CD8-positive, alpha-beta memory T cell (primary cell): ENCODE measurements at places on chromosomes 16 and 17.

DNA sequence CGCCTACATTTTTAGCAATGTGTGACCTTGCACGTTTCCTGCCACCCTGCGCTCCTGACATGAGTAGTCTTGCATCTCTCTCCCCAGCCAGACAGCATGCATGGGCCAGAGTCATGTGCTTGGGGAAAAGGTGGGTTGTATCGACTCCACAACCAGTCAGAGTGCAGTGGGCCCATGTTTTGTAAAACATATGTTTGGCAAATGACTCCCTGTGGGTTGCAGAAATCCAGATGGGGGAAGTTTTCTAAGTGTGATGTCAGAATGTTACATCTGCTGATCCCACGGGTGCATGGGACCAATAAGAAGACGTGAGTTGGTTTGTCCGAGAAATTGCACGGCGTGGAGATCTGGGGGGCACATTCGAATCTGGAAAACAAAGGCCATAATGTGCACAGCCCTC, 147.1 kb downstream of the FOXL1 start:
- no peak for DNase-seq

DNA sequence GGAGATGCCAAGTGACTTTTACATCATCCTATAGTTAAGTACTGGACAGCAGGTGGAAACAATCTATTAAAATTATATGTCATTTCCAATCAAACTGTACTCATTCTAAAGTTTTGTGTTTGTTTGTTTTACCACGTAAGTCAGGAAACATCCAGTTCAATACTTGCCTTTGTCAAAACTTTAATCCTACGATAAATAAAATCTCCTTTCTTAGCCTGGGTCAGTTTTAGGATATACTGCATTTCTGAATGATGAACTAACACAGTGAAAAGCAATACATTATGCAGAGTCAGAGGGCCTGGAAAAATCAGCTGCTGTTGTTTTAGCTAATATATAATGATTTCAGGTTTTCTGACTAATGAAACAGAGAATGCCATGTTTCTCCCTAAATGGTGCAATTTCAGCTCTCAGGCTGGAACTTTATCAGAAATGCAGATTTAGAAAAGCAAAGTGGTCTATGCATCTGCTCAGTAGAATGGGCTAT, 756.4 kb downstream of the CDH11 start:
- DNase-seq: no peak

DNA sequence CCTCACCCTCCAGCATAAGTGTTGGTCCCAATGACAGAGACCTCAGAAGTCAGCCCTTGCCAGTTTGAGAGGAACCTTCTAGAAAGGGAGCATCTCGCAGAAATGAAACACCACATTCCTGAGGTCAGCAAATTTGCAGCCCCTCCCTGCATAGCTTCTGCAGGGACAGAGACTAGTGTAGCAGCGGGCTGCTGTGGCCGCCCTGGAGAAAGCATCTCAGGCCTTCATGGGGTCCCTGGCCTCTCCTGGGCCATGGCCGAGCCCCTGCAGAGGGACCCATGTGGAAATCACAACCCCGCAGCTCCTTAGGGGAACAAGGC, 11.4 kb downstream of the HS3ST6 start:
- DNase-seq: no peak

DNA sequence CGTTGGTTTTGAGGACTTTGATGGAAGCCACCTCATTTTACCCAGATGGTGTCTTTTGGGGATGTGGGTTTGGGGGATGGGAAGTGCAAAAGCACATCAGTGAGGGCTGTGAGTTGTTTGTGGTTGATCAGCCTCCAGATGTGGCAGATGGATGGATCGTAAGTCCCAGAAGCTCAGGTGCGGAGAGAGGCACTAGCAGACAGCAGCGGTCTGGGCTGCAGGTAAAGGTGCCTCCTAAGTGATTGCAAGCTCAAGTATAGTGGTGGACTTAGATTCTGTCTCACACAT, 18.0 kb downstream of the HS3ST3B1 start:
- DNase-seq: no peak

GRCh38 chr16:534135-534534, 6.6 kb downstream of the CAPN15 start:
- no peak for DNase-seq

DNA sequence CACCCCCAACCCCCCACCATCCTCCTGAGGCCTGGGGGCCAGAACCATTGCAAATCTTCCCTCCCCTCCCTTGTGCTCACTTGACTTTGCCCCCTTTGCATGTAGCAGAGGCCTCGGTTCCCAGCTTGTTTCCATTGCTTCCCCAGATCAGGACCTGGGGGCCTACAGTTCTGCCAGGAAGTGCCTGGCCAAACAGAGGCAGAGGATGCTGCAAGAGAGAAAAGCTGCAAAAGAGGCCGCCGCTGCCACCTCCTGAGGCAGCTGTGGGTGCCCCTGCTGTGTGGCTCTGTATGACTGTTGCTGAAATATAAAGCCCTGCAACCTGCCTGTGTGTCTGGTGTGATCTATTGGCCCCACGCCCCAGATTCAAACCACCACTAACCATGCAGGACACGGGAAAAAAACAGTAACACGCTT, 2.3 kb downstream of the NDUFB10 start:
- no peak for DNase-seq

- no peak for DNase-seq
These were observed 7.5 kb upstream of the CNEP1R1 start for GRCh38 chr16:50017553-50017952.

DNA sequence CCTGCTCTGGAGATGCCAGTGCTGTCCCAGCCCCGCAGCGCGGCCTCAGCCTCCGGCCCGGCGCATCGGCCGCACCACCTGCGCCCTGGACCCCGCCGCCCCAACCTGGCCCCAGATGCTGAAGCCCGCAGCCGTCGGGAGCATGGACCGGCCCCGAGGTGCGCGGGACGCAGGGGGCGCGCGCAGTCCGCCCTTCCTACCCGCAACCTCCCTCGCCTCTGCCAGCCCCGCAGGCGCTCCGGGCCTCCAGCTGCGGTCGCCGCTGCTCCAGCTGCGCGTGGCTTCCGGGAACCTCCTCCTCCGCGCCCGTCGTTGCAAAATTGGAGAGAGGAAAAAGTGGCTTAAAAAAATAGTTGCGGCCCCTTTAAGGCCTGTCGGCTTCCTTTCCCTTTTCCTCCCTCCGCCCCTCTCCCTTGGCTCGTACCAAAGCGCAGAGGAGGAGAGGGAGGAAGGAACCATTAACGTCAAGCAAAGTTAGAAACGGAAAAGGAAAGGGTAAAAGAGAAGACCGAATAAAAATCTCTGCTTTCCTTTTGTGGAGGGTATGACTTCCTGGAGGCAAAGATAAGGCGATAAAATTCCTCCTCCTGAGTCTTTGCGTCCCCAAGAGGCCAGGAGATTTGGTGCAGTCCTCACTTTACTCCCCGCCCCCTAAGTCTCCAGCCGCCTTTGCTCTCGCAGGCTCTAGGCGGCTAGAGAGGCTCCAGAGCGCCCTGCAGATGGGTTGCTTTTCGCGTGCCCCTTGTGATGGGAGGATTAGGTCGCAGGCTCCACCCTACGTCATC, at the start of gene CDIPT:
Gene CDIPT (minus strand): TSS at position 343 of the 785 bp plus-strand sequence. CDS start 369 bp downstream, outside the sequence.
- peak; percentile 88 for DNase-seq

- DNase-seq: no peak
These were observed 471.6 kb upstream of the ERCC4 start for GRCh38 chr16:13448346-13448745.

GRCh38 chr16:50940275-50940854, 198.5 kb downstream of the CYLD start:
- no peak for DNase-seq

DNA sequence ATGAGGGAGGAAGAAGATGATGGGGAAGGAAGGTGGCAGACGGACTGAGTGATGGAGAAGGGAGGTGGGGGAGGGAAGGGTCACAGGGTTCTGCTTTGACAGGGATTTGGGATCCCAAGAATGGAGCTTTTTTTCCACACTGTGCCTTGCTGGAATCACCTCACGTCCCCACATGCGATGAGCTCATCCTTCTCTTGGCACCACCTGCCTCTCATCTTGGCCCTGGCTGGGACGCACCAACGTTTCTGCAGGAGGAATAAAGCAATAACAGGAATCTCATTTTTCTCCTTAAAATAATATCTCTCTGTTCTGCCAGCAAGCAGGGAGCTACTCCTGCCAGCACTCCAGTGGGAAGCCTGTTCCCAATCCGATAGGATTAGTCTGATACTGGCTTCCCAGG, 47.8 kb downstream of the MEOX1 start:
- DNase-seq: no peak

DNA sequence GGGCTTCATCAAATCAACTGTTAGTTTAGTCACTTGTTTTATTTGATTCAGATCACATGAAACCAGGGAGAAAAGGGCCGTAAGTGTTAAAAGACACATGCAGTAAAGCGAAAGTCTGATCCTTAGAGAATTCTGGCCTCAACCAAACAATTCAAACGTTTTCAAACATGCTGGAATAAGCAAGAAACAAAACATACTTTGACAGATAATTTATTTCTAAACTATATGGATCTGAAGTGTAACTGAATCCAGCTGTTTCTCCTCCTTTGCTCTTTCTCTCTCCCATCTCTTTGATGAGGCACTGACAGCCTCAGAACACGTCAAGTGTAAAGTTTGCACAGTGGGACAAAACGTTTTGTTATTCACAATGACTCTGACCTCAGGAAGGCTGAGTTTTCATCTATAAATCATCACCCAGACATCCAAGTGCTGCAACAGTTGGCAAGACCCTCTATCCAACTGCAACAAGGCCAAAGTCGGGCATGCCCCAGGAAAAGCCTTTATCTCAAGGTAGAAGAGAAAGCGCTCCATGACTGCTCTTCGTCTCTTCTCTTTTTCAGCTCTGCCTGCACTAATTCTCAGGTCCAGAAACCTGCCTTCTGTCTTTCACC, 267.1 kb upstream of the MYOCD start:
- no peak for DNase-seq

GRCh38 chr17:47918006-47918405, 22.0 kb downstream of the SP2 start:
- DNase-seq: no peak

GRCh38 chr17:38352245-38353085, 821 bp downstream of the SOCS7 start:
- DNase-seq: no peak

GRCh38 chr16:68097088-68097487, 11.9 kb downstream of the NFATC3 start:
- no peak for DNase-seq

DNA sequence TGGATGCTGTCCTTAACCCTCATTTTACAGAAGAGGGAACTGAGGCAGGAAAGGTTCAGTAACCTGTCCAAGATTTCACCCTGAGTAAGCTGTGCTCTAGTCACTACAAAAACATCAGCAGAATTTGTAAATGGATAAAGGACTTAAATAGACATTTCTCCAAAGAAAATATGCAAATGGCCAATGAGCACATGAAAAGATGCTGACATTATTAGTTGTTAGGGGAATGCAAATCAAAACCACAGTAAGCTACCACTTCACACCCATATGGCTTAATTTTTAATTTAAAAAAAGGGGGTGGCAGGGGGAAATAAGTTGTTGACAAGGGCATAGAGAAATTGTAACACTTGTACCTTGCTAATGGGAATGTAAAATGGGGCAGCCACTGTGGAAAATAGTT, 51.4 kb downstream of the C17orf67 start:
- no peak for DNase-seq

DNA sequence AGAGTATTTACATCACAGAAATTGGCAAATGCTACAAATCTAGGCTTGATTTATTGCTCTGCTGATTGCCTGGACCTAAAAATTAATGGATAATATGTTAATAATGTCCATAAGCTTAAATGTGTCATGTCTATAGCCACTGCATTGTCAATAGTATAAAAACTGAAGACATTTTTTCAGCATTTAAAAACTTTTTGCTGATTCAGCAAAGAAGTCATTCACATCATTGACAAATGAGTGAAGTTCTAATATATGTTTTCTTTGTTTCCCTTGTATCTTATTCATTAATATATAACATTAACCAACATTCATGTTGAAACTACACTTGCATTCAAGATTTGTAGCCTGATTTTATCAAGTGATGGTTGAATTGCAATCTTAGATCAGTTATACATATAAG, 214.7 kb upstream of the XYLT1 start:
- DNase-seq: no peak

GRCh38 chr17:4934173-4934979, 2.3 kb downstream of the GP1BA start:
- peak; percentile 21 for DNase-seq

GRCh38 chr16:71629278-71630016, 3.5 kb downstream of the MARVELD3 start:
- DNase-seq: no peak

- no peak for DNase-seq
These were observed 57.8 kb downstream of the LMF1 start for GRCh38 chr16:912684-913613.

GRCh38 chr16:53768167-53768566, 64.2 kb downstream of the FTO start:
- no peak for DNase-seq

GRCh38 chr16:66291833-66292232, 74.7 kb upstream of the CDH5 start:
- DNase-seq: no peak

DNA sequence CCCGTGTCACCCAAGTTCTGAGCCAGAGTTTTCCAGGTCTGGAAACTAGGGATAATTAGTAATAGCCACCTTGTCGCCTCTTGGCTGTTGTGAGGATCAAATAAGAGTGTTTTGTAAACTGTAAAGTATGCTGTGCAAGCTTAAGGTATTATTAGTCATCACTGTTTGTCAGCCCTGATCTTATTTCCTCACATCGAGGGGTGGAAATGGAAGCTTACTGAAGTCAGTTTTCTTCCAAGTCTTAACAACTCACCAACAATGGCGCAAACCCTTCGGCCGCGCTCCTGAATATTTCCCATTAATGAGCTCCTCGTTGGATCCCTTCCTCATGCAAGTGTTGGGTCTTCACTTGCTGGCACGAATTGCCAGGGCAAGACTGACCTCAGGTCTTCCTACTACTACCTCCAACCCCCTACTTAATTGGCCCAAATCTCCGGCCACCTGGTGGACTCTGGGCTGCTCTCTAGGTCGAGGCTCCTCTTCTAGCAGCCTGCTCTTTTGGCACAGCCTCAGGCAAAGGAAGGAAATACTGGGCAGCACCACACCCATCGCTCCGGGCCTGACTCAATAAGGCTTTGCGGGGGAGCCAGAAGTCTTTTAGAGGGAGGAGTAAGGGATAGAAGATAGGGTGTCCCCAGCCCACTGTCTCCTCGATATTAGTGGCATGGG, 885 bp upstream of the SLC35B1 start:
- DNase-seq: no peak

- DNase-seq: no peak
These were observed 769.1 kb upstream of the CDH8 start for GRCh38 chr16:62805221-62805857.

DNA sequence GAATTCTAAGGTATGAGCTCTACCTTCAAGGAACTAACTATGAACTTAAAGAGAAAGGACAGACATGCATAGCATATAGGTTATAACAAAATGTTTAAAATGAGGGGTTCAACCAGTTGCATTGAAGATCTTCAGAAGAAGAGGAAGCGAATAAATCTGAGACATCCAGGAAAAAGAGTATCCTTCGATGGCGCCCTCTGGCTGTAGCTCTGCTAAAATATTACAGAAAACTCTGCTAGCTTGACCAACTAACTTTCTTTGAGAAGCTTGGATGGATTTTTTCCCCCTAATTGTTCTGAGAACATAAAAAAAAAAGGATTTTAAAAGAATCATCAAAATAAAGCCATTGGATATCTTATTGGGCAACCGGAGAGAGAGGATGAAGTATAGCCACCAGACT, 659.9 kb upstream of the SOX9 start:
- no peak for DNase-seq
